ENCODE measurements at places on chromosomes 3 and 15.

GRCh38 chr3:127034195-127034989 lies 51.5 kb downstream of the PLXNA1 start:
- DNase-seq: no peak

DNA sequence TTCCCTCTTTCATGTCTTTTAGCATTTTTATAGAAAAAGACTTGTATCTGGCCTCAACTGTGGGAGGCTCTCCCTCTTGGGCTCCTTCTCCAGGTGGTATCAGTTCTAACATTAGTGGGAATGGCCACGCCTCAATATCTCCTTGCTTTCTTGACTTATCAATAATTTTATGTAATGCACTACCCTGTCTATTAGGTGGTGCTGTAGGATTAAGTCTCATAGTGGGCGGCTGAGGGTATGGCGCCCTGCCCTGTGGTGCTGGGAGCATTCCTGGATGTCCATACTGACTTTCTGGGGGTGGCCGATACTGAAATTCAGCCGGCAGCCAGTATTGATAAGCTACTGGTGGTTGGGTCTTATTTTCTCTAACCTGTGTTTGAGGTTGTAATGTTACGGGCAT lies 8.7 kb upstream of the RPUSD3 start:
- no peak for DNase-seq

DNA sequence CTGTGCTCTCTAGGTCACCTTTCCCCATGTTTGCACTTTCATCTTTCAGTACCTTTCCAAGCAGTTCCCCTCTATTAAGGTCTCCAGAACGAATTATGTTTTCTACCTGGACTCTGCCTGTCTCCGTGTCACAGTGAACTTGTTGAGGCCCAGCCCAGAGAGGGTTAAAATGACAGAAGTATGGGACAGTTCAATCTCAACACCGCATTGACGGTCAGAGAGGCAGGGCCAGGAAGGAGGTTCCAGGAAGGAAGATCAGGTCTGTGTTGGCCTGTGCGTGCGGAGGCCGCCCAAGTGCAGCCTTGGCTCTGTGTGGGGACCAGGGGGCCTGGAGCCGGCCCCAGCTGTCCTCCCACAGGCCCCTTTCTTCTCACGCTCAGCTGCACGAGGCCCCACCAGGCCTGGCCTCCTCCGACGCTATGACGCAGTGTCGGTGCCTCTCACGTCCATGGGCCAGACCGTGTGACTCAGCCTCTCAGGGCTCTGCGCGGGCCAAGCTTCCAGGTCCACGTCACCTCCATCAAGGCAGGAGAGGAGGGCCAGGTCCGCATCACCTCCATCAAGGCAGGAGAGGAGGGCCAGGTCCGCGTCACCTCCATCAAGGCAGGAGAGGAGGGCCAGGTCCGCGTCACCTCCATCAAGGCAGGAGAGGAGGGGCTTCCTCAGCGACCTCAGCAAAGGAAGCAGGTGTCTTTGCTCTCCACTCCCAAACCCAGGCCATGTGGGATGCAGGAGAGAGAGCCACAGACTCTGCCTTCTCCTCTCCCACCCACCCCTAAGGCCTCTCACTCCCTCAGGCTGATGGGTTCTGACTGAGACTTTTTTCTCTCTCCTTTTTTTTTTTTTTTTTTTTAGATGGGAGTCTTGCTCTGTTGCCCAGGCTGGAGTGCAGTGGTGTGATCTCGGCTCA lies 83.1 kb downstream of the CPN2 start:
- DNase-seq: no peak

- DNase-seq: no peak
Measured at GRCh38 chr3:107430214-107430995, 53.2 kb downstream of the CCDC54 start.

GRCh38 chr3:6132684-6133432 lies 728.1 kb upstream of the GRM7 start:
- DNase-seq: no peak

Data from suppressor macrophage treated with lipopolysaccharide for 4 hours (primary cell).